ENCODE measurements at places on chromosomes 6 and 20.

DNA sequence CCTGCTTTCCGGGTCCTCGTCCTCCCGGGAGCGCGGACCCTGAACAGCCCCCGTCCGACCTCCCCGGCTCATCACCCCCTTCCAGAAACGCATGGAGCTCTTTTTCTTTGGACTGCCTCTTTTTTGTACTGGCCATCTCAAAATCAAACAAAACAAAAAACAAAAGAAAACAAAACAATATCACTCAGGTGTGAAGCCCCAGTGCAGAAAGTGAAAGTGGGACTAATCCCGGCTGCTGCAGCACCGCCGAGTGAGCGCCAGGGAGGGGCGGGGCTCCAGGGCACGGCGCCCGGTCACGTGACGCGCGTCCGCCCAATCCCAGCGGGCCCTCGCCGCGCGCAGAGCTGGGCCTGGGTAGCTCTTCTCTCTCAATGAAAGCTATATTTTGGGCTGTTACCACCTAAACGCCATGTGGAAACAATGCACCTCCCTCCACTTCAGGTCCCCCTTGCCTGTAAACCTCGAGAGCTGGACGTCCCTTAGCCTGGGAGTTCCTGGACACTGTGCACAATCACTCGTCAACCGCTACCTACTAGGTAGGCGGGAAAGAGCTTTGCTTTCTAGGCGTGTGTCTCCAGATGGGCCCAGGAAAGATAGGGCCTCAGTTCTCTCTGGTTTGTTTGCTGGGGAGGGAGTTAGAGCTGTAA is 93.7 kb upstream of the PRDM1 start:
- peak; percentile 58 for DNase-seq

GRCh38 chr20:23242556-23243180 is 107.9 kb upstream of the NXT1 start:
- no peak for DNase-seq

GRCh38 chr6:156391061-156391672 is 386.0 kb upstream of the ARID1B start:
- no peak for DNase-seq

DNA sequence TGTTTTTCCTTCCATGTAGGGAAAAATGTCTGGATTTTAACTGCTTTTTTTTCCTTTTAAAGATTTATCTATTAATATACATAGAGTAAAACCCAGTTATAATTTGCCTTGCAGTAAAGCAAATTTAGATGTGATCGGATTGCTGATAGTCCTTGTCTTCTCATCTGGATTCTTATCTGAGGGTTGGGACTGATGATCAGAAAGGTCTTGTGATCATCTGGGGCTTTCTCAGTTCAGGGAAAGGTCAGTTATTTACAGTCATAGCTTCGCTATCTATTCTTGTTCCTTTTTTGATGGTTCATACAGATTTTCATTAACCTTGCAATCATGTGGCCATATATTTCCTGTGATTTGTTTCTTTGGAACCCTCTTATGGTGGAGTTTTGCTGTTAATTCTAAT is 63.8 kb upstream of the CLDN20 start:
- no peak for DNase-seq

DNA sequence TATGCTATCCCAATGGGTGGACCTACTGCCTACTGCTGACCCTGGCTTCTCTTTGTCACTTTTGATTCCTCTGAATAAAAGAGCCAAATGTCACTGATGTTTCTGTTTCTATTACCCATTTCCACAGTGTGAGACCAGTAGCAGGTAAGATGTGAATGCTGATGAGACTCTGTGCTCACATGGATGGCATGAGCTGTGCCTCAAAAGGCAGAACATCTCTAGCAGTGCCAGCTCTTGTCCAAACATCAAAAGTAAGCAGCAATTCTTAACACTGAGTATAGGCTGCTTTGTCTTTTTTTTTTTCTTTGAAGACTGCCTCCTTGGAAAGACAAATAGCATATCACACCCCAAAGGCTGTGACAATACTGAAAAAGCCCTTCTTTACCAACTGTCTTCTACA is 459.2 kb upstream of the RUNX2 start:
- no peak for DNase-seq

DNA sequence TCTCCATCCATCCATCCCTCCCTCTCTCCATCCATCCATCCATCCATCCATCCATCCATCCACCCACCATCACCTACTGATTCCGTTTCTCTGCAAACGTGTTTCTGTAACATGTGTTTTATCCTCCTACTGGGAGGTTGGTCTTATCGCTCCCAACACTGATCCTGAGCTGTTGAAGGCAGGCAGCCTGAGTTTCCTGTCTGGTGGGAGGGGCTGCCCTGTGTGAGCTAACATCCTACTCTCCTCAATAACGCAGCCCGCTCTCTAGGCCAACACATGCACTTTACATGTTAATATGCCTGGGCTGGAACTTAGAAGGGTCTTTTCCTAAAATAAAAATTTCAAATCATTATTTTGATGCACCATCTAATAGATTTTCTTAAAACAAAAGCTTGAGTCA is 126.5 kb downstream of the WDR27 start:
- no peak for DNase-seq

- no peak for DNase-seq
Observed at GRCh38 chr20:55964790-55965189, 40.5 kb downstream of the CBLN4 start.

DNA sequence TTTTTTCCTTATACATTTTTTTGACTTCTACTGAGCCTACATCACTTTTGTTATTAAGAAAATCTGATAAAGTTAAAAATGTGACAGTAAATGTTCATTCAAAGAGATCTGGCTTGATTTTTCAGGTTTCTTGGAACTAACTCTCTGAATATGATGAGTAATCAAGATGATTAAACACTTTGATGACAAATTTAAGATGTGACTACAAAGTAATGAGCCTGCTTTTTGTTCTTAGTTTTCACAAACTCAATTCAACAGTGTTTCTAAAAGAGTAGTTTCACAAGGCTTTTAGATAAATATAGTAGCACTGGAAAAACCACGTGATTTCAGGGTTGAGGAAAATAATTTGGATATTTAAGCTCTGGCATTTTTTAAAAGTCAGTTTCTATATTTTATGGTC is 37.9 kb upstream of the HDDC2 start:
- no peak for DNase-seq

GRCh38 chr6:15213838-15214400 is 31.9 kb upstream of the JARID2 start:
- no peak for DNase-seq

GRCh38 chr20:17202673-17203072 is 24.2 kb upstream of the PCSK2 start:
- DNase-seq: no peak

DNA sequence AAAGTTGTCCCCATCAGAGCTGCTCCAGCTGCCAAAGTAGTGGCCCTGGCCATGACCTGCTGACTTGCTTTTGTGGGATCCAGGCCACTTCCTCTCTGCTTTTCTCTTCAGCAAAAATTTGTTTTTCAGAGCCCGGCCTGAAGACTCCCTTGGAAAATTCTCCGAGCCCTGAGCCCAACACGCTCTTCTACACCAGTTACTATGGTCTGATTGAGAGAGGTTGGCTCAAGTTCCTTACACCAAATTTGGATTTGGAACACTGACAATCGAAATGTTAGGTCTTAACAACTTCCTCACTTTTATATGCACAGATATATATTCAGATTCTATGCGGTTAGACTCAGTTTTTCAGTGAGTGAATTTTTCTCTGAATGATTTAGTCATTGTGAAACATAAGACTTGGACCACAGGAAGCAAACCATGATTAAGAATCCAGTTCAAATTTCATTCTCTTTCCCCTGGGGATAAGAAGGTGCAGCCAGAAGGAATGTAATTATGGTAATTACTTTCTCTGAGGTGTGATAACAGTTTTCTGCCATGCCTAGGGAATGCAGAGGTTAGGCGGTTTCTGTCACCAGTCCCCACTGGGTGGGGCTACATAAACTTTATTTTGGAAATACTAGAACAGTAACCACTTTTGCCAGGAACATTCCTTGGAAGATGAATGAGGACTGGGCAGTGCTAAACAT is 365.2 kb downstream of the SYNE1 start:
- no peak for DNase-seq

- DNase-seq: no peak
Observed at GRCh38 chr6:121321282-121321681, 13.0 kb downstream of the TBC1D32 start.

DNA sequence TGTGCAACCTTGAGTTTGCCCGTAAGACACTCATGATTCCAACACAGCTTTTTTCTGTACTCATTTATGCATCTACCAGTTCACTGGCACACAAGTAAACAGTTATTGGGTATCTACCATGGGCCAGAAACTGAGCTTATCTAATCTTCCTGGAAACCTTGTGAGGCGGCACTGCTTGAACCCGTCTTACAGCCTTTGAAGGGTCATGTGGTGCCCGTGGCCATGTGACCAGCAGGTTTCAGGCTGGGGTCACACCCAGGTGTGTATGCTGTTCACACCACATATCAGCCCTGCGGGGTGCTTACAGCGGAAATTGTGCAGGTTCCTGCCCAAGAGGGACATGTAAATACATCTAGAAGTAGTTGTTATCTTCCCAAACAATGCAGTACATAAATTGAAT is 6.1 kb downstream of the THBD start:
- DNase-seq: no peak

DNA sequence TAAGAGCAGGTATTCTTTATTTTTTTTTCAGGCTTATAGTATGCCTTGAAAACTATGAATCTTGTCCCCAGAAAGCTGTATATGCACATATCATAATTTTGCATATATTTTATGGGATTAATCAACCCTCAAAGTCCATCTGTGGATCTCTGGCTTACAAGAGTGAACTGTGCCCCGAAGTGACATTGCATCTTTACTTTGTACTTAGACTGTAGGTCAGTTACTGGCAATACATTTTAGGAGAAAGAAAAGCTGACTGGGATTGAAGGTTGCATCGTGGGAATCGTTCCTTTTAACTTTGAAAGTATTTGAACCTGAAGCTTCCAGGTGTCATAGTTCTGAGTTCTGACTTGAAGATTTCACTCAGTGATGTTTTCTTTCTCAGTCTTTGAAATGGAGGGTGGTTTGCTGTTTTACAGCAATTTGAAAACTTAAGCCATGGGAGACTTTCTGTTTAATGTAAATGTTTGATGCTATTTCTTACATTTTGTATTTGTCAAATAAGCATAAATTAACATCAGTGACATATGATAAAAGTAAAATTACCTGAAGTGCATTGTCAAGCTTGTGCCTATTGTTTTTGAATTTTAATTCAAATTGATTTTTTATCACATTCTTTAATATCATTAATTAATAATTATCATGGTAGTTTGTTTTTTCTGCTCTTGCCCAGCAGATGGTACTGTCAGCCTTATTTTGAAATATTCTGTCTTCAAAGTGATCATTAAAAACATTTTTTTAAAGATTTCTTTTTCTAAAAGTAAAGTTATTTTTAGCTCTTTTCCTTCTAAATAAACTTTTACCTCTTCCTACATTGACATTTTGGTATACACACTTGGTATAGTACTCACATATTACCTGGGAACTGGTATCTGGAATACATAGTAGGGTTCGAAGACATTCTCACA is 29.0 kb downstream of the L3MBTL3 start:
- DNase-seq: no peak

- DNase-seq: no peak
Observed at GRCh38 chr6:154241581-154241980, 115.0 kb downstream of the IPCEF1 start.

- no peak for DNase-seq
Observed at GRCh38 chr6:14070457-14070856, 47.1 kb upstream of the CD83 start.

- no peak for DNase-seq
Observed at GRCh38 chr6:21426841-21427490, 166.6 kb upstream of the SOX4 start.

DNA sequence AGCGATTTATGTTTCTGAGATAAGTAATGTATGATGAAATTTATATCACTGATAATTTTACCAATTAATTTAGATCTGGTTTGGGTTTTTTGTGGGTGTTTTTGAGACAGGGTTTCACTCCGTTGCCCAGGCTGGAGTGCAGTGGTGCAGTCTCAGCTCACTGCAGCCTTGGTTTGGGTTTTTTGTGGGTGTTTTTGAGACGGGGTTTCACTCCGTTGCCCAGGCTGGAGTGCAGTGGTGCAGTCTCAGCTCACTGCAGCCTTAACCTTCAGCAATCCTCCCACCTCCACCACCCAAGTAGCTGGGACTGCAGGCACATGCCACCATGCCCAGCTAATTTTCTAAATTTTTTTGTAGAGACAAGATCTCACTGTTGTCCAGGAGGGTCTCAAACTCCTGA is 13.0 kb downstream of the MRS2 start:
- no peak for DNase-seq

- peak; percentile 28 for DNase-seq
Observed at GRCh38 chr20:58481481-58482021, 33.6 kb downstream of the APCDD1L start.

DNA sequence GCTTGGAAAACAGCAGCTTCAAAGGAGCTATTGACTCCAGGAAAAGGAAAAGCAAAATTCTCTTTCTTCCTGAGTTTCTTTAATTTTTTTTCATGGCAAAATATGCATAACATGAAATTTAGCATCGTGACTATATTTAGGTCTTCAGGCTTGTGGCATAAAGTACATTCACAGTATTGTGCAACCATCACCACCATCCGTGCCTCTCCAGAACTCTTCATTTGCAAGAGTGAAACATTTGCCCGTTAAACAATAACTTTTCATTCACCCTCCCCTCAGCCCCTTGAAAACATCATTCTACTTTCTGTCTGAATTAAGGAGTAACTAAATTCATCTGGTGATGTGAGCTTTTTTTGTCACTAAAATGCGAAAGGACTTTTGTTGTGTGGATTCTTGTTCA is 251.7 kb downstream of the PHACTR1 start:
- DNase-seq: no peak

- no peak for DNase-seq
Observed at GRCh38 chr6:11460001-11460668, 77.4 kb upstream of the TMEM170B start.

DNA sequence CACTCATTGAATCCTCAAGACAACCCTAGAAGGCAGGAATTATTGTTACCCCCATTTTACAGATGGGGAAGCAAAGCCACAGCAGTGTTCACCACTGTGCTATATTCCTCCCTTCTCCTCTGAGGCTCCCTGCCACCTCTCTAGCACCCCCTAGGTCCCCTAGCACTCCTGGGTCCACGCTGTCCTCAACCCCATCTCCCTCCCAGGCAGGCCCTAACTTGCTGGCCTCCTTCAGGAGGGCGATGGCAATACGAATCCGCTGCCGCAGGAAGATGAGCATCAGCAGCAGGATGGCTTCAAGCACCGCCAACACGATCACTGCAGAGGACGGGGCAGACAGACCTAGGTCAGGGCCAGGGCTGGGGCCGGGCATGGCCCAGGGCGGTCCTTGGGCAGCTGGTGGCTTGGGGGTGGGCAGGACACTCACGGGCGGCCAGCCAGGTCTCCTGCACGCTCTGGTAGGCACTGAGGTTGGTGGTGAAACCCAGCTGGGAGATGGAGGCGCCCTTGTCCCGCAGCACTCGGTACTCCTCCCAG is 7.8 kb upstream of the NEU1 start:
- no peak for DNase-seq
